ENCODE measurements at places on chromosomes 12 and 14. TPM values are rescaled to one million over a fixed set of nuclear protein-coding genes. Genes with fewer than 3 reads are reported as not detected.

GUCY2C gene
- not detected for total RNA-seq

FAM186B gene
- total RNA-seq: 0.19 TPM

BBOF1 gene
- total RNA-seq: 3.2 TPM

- DNase-seq: no peak
Observed at GRCh38 chr12:77996670-77997069, 166.0 kb downstream of the NAV3 start.

- DNase-seq: peak; percentile 17
Observed at GRCh38 chr14:97408503-97408902, 611.3 kb downstream of the VRK1 start.

DNA sequence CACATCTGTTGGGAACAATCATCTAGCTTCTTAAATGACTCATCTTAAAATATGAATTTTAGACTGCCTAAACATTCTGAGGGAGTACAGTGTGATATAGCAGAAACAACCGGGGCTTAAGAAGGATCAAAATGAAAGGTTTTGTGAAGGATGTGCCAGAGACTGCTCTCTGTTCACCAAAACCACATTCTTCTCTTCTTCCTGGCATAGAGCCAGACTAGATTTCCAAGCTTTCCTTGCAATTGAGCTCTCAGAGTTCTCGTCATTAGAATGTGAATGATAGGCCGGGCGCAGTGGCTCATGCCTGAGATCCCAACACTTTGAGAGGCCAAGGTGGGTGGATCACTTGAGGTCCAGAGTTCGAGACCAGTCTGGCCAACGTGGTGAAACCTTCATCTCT is 94.5 kb downstream of the LRRIQ1 start:
- DNase-seq: peak; percentile 11

All from A673 (cell line).